ENCODE measurements at places on chromosomes 16 and 17.

DNA sequence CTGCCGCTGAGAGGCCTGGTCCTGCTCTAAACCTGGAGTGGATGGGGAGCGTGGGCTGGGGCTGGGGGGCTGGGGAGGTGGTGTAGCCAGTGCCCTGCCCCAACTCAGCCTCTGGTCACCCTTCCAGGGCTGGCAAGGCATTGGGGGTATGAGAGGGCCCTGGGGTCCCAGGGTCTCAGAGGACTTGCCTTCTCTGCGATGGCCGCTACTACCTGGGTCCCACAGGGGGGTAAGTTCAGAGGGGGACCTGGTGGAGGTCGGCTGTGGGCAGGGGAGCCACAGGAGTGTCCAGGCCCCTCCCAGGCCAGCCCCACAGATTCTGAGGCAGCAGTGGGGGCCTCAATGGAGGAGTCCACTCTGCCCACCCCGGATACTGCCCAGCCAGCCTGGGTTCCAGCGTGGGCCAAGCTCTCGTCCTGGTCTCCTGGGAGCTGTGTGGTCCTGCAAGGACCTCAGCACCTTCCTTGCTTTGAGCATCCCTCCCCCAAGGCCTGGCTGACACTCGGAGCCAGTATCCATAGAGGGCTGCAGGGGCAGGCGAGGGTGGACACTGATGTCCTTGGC lies 20.5 kb downstream of the JPH3 start:
- DNase-seq: no peak

- DNase-seq: peak; percentile 51
These were observed 26.3 kb downstream of the AARSD1 start for GRCh38 chr17:42937712-42938596.

GRCh38 chr16:80899809-80900592 lies 95.6 kb upstream of the CDYL2 start:
- DNase-seq: no peak

- DNase-seq: no peak
These were observed 800 bp downstream of the NOD2 start for GRCh38 chr16:50694206-50694605.

DNA sequence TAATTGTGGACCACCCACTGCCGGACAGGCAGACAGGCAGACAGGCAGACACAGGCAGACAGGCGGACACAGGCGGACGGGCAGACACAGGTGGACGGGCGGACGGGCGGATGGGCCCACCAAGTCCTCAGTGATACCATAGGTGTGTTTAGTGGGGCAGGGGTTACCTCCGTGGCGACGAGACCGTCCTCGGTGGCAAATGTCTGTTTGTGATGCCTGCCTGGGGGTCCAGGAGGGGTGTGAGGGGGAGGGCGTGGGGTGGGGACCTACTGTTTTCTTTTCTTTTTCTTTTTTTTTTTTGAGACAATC lies 76.7 kb downstream of the RTN4RL1 start:
- no peak for DNase-seq

DNA sequence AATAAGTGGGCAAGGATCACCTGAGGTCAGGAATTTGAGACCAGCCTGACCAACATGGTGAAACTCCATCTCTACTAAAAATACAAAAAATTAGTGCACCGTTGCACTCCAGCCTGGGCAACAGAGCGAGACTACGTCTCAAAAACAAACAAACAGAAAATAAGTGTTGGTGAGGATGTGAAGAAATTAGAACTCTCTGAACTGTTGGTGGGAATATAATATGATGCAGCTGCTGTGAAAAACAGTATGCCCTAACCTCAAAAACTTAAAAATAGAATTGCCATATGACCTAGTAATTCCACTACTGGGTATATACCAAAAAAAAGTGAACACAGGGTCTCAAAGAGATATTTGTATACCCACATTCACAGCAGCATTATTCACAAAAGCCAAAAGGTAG lies 26.1 kb downstream of the GLG1 start:
- no peak for DNase-seq

- DNase-seq: no peak
These were observed 785 bp downstream of the UBALD1 start for GRCh38 chr16:4613636-4614570.

GRCh38 chr16:2244301-2244700 lies 7.1 kb downstream of the ECI1 start:
- DNase-seq: no peak

DNA sequence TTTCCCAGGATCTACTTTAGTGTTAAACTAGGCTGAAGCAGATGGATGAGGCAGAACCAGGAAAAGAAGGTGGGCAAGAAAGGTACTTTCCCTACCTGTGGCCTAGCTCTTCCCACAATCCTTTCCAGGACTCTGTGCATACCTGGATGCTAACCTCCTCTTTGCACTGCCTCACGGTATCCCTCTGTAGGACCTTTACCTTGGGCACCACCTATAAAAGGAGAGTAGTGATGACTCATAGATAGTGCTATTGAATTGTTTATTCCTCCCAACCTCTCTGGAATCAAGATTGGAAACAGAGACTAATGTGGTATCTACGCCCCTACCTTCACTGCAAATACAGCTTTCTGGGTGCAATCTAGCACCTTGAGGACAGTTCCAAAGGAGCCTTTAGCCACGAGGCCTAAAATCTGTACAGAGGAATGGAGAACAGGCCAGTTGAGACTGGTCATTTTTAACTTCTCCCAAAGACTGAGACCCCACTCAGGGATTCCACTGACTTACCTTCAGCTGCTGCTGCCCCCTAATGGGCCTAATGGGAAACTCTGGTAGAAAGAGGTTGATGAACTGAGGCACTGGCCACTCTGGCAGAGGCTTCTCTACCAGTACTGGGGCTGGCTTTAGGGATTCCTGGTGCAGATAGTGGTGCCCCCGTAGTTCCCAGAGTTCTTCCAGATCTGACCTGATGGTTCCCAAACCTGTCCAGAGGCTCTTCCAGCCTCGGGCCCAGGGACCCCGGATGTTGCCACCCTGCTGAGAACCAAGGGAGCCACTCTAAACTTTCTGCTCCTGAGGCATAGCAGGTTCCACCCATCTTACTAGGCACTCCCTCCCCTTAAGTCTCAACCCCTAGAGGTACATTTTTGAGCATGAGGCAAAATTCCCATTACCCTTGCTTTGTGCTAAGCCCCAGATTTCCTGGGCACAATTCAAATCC lies 781 bp downstream of the RSKR start:
- peak; percentile 32 for DNase-seq

DNA sequence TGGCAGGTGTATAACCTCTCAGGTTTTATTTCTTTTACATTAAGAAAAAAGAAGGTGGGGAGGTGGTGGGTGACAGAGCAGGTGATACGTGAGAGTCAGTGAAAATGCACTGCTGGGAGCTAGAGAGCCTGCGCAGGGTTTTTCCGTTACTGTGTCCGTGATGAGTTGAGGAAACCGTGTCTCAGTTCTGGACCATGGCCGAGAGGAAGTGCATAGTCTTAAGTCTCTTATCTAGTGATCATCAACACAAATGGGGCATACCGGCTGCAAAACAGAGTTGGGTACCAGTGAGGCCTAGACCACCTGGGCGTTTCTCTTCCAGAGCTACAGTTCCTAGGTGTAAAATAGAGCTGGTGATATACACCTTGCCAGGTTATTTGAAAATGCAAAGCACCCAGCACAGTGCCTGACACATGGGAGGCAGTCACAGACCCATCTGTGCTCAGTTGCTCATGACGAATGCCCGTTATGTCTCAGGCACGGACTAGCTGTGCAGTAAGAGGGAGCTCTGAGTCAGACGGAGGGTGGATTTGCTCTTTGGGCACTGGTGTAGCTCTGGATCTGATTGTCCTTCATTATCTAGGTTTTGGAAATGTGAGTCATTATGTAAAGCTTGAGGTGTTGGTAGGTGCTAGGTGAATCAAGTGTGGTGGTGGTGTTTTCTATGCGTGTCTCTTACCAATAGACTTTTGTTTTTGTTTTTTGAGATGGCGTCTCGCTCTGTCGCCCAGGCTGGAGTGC lies 60.9 kb downstream of the RPTOR start:
- DNase-seq: no peak

DNA sequence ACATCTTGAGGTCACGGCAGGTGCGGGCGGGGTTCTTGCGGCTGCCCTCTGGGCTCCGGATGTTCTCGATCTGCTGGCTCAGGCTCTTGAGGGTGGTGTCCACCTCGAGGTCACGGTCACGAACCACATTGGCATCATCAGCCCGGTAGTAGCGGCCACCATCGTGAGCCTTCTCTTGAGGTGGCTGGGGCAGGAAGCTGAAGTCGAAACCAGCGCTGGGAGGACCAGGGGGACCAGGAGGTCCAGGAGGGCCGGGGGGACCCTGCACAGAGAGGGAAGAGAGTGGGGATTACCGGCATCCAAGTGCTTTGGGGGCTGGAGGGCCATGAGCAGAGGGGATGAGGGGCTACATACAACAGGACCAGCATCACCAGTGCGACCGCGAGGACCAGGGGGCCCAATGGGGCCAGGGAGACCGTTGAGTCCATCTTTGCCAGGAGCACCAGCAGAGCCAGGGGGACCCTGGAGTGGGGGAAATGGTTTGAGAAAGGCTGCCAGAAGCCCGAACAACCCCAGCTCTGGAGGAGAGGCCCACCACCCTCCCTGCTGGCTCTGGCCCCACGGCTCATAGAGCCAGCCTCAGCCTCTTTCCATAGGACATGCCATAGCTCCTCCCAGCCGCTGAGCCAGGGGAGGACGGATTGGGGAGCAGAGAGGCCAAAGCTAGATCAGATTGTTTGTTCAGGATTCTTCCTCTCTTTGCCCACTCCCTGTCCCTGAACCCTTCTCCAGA lies 14.6 kb downstream of the COL1A1 start:
- no peak for DNase-seq

GRCh38 chr16:57270221-57271062 lies 14.0 kb downstream of the PLLP start:
- DNase-seq: no peak

GRCh38 chr16:78884204-78884603 lies 716.3 kb downstream of the MAF start:
- DNase-seq: no peak

- peak; percentile 38 for DNase-seq
These were observed 11.5 kb upstream of the FOXN1 start for GRCh38 chr17:28494445-28495188.

- no peak for DNase-seq
These were observed 26.5 kb upstream of the SLC25A19 start for GRCh38 chr17:75315541-75316243.

GRCh38 chr16:72317446-72317845 lies 145.5 kb upstream of the PMFBP1 start:
- no peak for DNase-seq

GRCh38 chr17:34703533-34703932 lies 124.2 kb downstream of the TMEM132E start:
- peak; percentile 64 for DNase-seq

GRCh38 chr17:32493976-32494513 lies 7.3 kb downstream of the CDK5R1 start:
- no peak for DNase-seq

GRCh38 chr17:1566505-1567199 lies 4.1 kb upstream of the PITPNA start:
- peak; percentile 65 for DNase-seq

DNA sequence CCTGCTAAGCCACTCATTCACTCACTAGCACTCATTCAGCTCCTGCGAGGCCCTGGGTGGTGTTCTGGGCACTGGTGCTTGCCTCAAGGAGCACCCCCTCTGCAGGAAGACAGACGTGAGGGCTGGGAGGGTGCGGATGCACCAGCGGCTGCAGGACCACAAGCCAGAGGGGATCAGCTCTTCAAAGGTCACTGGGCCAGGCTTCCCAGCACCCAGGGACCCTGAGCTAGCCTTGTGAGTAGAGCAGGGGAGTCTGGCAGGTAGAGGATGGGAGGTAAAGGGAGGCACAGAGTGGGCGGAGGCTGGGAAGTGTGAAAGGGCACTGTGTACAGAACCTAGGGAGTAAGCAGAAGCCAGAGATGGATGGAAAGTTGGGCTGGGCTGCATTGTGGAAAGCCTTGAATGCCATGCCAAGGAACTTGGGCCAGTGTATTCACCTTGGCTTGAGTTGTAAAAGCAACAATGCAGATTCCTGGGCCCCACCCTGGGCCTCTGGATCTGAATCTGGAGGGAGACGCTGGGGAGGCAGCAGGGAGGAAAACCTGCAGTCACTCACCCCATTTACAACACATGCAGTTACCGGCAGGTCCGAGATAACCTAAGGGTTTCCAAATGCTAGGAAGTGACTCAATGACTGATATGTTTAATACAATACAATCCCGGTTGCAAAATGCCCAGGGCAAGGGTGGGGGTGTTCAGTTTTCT lies 1.7 kb downstream of the IL4R start:
- no peak for DNase-seq

GRCh38 chr17:39261286-39261685 lies 35.5 kb upstream of the STAC2 start:
- peak; percentile 17 for DNase-seq

GRCh38 chr17:77566566-77567138 lies 391.9 kb upstream of the TNRC6C start:
- DNase-seq: no peak

DNA sequence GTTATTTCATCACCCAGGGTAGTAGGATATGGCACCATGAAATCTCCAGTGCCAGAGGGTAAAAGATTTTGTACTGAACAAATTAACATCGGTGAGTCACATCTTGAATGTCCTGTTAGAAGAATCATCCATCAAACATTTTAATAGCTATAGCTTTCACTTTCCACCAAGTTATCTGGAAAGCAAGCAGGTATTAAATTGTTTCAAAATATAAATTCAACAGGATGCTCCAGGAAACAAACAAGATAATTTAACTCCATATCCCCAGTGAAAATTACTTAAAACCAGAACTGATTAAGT lies 2.4 kb downstream of the VEZF1 start:
- no peak for DNase-seq

DNA sequence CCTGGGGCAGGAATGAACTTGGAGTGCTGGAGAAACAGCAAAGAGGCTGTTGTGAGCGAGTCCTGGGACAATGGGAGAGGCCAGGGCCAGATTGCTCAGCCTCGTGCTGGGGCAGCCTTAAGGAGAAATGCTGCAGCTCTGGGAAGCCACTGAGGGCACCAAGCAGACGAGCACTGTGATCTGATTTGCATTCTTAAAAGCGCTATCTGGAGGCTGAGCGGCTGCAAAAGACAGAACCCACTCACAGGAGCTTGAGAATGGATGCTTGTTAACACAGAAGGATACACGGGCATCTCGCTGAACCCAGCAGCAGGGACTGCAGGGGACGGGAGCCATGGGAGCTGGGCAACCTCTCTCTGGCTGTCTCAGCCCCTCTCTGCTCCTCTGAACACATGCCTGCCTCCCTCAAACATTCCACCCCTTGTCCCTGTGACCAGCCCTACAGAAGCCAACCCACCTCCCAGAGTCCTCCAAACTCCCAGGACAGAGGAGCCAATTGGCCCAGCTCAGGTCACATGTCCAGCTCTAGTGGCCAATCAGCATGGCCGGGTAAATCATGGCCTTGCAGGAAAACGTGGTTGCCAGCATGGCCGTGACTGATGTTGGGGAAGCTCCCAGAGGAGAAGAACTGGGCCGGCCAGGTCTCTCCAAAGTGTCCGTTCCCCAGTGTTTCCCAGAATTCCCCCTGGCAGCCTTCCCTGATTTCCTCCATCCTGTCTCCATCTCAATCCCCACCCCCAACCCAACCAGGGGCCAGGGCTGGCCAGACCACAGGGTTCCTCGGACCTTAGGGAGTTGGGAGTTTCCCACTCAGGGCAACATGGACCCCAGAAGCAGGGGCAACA lies 60.3 kb downstream of the GSG1L start:
- DNase-seq: no peak

- DNase-seq: no peak
These were observed 197.1 kb downstream of the ABCC12 start for GRCh38 chr16:47958726-47959125.

GRCh38 chr16:13645601-13646245 lies 274.2 kb upstream of the ERCC4 start:
- no peak for DNase-seq
